ENCODE measurements at places on chromosomes 13 and 19. TPM values are rescaled to one million over a fixed set of nuclear protein-coding genes. Genes with fewer than 3 reads are reported as not detected.

The CD79A gene
- total RNA-seq, result 1.0 TPM

The CEACAM1 gene
- 1.8 TPM for total RNA-seq

The ZNF414 gene
- 18.1 TPM for total RNA-seq

The TNNI3 gene
- total RNA-seq, result 6.5 TPM
